ELR (cell line): ENCODE measurements at places on chromosomes 7 and 10.

GRCh38 chr7:124062171-124062570 lies 29.3 kb upstream of the TMEM229A start:
- no peak for DNase-seq

DNA sequence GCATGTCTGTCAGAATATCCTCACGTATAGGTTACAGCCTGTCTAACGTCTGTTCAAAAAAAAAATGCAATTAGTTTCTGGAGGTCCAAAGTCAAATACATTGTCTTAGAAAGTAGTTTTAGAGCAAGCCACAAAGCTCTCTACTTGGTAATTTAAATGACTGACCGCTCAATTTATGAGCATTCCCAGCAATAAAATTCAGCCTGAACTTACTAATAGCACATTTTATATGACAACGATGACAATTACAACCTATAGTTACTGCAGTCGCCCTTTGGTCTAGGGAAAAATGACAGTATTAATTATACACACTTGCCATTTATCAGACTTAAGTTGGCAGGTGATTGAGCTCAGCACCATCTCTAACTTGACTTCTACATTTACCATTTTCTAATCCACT lies 425.8 kb upstream of the STEAP1 start:
- no peak for DNase-seq

GRCh38 chr10:70125918-70126552 lies 6.6 kb downstream of the AIFM2 start:
- no peak for DNase-seq

GRCh38 chr7:141754939-141755338 lies 9.0 kb upstream of the TAS2R3 start:
- DNase-seq: peak; percentile 57

DNA sequence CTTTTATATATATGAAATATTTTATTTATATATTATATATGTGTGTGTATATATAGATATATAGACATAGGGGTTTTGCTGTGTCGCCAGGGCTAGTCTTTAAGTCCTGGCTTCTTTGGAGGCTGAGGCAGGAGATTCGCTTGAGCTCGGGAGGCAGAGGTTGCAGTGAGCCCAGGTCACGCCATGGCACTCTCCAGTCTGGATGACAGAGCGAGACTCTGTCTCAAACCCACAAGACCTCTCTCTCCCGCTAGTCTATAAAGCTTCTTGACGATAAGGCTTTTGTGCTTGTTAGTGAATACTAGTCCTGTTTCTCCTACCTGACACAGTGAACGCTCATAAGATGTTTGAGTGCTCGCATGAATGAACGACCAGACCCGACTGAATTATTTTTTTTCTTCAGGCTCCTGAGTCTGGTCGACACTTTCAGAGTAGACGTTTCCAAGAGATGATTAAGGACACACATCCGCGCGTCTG lies 577 bp upstream of the DDX21 start:
- no peak for DNase-seq

- no peak for DNase-seq
Measured at GRCh38 chr10:52068485-52068884, 245.6 kb upstream of the DKK1 start.

- no peak for DNase-seq
Measured at GRCh38 chr10:78438907-78439809, 405.5 kb downstream of the RPS24 start.

GRCh38 chr7:44608916-44609648 lies 2.7 kb downstream of the OGDH start:
- DNase-seq: no peak

DNA sequence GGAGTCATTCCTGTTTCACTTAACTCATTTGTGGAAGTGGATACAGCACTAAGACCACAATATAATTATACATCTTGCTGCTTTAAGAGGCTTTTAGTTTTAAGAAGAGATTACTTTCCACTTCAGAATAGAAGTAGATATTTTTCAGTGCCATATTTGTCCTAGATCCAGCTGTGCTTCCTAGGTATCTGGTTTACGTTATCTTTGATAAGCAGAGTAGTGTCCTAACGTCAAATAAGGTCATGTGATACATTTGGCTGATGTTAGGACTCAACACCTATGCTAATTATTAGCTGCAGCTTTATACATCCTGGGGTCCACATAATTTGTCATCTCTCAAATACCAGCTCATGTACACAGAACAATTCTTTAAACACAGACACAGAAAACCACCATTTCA lies 196.2 kb upstream of the SMIM30 start:
- no peak for DNase-seq

- no peak for DNase-seq
Measured at GRCh38 chr10:64033711-64034110, 512.5 kb downstream of the REEP3 start.

DNA sequence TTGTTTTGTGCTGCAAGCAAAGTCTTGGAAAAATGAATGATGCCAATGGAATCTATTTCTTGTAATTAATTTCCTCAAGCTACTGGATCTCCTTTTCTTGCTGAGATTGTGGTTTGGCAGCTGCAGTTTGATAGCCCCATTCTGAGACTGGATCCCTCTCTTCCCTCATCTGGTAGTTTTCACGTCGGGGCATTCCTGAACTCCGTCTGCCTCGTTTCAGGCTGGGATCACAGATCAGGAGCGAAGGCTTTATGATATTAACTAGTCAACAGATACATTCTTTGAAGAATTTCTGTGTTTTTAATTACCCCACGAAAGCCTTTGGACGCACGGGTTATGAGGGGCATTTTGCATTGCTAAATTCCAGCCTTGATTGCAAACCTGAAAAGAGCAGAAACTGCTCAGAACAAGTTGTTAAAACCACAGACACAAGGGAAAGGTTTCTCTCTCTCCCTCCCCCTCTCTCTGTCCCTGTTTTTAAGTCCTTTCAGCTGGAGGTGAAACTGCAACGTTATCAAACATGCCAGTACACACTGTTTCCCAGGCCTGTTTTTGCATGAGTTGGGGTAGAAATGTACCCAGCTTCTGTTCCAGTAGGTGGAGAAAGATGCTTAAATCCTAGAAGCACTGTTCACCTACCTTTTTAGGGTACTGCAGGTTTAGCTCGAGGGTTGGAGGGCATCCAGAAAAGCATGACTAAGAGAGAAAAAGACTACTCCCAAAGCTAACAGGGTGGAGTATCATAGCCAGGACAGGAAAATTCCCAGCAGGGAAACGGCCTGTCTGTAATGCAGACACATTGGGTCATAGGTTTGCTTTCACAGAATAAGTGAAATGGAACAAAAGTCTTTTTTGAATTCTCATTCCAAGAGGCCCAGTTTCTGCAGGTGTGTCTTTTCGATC lies 124.3 kb downstream of the CUX1 start:
- DNase-seq: peak; percentile 79

GRCh38 chr7:6232534-6232933 lies 39.9 kb downstream of the CYTH3 start:
- no peak for DNase-seq

DNA sequence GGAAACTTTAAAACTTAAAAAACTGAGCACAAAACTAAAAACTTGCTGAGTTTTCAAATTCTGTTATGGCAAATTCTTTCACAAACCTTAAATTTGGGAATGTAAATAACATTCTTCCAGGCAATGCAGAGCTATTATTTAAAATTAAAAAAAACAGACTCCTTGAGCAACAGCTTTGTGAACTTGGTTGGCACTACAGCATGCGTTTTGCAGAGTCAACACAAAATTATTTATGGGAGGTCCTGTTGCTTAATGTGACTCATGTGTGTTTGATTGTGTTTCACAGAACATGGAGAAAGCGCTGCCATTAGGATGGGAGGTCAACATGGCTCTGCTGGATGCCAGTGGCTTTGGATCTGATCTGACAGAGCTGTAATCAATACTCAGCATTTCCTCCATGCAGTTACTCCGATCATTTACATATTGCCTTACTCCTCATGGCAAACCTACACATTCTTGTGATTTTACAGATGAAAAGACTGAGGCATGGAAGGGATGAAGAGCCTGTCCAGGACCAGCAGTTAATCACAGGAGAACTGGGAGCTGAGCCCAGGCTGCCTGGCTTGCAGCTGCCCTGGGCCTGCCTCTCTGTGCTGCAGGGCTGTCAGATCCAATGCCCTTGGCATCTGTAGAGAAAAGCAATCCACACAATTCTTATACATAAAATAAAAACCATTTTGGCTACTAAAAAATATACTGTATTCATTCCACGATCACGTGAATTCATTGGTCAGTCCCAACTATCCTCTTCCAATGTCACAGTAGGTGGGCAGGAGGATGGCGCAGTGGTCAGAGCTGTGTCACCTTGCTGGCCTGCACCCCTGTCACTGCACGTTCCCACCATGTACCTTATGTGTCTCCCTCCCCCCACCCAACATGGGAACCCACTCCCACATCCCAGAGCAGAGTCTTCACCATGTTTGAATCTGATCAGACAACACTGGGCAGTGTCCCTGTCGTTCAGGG lies 200.9 kb downstream of the CXCL12 start:
- peak; percentile 6 for DNase-seq

DNA sequence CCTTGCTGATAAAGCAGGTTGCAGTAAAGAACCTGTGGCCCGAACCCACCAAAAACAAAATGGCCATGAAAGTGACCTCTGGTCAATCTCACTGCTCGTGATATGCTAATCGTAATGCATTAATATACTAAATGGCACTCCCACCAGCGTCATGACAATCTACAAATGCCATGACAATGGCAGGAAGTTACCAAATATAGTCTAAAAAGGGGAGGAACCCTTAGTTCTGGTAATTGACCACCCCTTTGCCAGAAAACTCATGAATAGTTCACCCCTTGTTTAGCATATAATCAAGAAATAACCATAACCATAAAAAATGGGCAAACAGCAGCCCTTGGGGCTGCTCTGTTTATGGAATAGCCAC lies 1139.4 kb upstream of the LRRN3 start:
- DNase-seq: no peak

DNA sequence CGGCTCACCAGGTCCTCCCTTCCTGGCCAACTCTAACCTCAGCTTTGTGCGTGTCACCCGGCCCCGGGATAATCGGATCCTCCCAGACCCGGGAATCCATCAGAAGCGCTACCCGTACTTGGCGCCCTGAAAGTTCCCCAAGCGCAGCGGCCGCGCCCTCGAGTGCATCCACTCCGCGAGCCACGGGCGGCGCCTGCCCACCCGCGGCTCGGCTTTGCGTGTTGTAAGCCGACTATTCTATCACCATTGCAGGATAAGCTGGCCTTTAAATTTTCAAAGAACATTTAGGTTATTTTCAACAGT lies 35.7 kb upstream of the EBLN1 start:
- no peak for DNase-seq

DNA sequence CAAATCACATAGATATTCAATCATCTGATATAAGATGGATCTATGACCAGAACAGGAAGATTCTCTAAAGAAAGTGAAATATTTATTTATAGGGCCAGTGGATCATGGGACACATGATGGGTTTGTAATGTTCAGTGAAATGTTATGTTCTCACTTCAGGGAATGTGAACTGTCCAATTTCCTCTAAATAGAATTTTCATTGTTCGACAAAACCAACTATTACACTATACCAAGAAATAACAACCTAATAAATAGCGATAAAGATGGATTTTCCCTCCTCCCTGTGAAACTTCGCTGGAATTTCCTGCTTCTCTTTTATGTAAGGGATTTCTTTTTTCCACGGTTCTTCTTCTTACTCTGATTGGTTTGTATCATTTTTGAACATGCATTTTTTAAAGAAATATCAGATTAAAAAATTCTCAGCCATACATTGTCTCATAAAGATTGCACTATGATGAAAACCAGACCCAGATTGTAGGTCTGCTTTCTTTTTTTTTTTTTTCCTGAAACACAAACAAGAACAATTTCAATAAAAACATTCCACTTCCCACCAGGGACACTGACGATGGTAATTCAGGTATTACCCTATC lies 139.8 kb upstream of the ZEB1 start:
- DNase-seq: no peak

DNA sequence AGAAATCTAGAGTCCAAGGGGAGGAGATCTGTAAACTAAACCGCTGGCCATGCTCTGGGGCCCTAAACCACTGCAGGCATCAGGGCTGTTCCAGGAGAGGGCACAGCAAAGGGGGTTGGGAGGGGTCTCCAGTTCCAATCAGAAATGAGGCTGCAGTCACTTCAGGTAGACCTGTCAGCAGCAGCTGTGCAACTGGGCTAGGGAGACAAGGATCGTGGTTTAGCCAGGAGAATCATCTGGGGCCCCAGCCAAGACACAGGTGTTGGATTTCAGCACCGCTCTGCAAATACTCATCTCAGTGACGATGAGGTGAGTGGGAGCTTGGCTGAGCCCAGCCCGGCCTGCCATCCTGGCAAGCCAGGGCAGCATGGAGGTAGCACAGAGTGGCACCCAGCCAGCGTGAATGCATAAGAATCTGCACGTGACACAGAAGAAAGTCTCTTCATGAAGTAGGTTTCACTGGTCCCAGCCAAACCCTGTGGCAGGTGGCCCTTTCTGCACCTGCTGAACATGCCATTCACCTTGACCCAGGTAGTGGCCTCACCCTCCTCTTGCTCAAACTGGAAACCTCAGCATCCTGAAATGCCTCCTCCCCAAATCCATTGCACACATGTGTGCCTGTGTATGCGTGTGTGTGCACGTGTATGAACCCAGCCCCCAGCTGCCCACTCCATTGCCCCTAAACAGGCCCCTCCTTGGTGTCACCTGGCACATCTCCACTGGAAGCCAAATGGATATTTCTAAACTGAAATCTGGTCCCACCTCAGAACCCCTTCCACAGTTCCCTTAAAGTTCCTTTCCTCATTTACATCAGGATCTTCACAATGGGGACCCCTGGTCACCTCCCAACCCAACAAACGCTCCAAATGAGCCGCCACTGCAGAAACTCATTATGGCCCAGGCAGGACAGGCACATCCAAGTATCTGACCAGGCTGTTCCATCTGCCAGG lies 9.6 kb downstream of the GPRIN2 start:
- no peak for DNase-seq

DNA sequence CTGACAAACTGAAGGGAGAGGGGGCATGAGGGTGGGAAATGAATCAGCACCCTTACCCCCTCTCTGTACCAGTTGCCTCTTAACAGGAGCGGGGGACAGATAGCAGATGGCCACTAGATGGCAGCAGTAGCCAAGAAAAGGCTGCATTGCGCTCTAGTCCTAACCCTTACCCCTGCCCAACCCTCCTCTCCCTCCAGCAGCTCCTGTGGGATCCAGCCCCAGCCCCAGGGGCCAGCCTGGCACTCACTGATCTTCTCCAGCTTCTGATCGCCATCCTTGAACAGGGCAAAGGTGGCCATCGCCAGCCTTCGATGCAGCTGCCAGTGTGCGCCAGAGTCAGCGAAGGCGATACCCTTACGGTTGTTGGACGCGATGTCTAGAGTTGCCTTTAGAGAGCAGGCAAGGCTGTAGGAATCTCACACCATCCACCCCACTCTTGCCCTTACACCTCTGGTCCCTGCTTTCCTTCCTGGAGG lies 2.2 kb downstream of the CYP17A1 start:
- DNase-seq: peak; percentile 81
